ENCODE measurements at places on chromosomes 7 and 10.

DNA sequence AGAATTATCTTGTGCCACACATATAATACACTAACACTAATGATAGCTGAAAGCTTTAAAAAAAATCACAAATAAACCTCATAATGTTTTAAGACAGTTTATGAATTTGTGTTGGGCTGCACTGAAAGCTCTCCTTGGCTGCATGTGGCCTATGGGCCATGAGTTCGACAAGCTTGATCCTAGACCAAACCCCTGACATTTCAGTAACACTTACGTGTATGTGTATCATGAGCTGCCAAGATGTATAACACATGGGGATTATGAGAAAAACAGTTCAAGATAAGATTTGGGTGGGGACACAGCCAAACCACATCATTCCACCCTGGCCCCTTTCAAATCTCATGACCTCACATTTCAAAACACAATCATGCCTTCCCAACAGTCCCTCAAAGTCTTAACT, 823.8 kb downstream of the PCDH15 start:
- no peak for DNase-seq

- DNase-seq = no peak
These were observed 156.4 kb downstream of the ARID5B start for GRCh38 chr10:62057850-62058249.

- no peak for DNase-seq
These were observed 21.0 kb upstream of the AGMO start for GRCh38 chr7:15582773-15583172.

DNA sequence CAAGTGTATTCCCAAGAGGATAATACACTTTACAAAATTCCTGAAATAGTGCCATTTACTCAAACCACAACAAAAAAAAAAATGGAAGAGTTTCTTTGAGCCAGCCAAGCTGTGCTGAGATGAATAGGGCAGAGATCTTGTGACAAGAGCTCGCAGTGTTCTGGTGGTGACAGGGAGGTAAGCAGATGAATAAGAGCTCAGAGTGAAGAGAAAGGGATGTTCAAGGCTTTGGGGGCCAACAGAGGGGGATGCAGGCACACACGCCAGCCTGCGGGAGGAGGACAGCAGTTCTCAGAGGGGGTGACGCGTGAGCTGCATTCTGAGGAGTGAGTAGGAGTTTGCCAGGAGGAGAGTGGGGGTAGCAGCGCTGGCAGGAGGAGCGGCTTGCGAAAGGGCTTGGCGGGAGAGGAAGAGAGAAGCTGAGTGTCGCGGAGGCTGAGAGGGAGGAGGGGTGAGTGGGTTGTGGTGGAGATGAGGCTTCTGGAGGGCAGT, 194.4 kb upstream of the IMMP2L start:
- no peak for DNase-seq

All from LoVo (cell line).